ENCODE measurements at places on chromosomes 3 and 15.

- no peak for DNase-seq
Observed at GRCh38 chr3:13263770-13264467, 156.2 kb downstream of the NUP210 start.

DNA sequence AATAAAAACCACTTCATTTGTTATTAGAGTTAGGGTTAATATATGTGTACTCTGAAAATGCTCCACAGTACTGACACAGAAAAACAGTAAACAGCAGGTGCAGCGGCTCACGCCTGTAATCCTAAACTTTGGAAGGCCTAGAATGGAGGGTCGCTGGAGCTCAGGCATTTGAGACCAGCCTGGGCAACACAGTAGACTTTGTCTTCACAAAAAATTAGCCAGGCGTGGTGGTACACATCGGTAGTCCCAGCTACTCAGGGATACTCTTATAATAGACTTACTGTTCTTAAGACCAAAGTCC lies 40.3 kb downstream of the UACA start:
- no peak for DNase-seq

DNA sequence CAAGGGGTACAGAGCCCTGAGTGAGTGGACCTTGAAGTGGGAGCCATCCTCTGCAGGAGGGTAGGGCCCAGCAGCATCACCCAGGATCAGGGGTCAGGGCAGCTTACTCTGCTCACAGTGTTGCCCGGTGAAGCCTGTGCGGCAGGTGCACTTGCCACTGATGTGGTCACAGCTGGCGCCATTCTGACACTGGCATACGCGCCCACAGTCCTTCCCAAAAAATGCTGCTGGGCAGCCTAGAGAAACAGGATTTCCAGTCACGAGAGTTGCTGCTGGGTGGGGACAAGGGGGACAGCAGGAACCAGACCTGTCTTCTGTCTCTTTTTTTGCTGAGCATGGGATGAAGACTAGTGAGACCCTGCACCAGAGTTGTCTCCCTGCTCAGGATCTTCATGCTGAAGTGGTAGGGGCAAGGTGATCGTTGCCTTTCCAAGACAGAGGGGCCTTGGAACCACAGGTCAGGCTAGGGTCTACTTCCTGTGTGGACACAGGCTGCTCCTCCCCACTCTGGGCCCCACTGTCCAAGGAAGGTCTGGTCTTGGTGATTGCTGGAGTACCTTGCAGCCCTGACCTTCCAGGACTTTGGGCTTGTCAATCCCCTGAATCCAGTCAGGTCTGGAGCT lies 46.9 kb downstream of the RAB11A start:
- no peak for DNase-seq

DNA sequence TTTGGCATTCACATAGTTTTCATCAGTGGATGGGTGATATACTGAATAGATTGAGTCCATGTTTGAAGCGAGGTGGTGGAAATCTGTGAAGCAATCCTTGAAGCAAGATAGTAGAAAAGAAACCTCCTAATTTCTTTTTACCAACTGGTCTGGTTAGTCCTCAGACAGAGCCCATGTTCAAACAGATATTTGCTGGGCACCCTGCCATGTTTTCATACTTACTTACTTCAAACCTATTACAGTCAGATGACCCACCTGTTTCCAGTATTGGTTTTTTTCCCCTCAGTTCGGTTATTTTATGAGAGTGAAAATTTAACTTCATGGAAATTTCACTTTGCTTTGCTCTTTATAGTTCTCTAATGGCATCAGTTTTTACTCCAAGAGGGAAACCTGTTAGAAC lies 23.7 kb downstream of the EXOSC7 start:
- no peak for DNase-seq

- no peak for DNase-seq
Observed at GRCh38 chr15:45182996-45183395, 4.8 kb downstream of the SHF start.

DNA sequence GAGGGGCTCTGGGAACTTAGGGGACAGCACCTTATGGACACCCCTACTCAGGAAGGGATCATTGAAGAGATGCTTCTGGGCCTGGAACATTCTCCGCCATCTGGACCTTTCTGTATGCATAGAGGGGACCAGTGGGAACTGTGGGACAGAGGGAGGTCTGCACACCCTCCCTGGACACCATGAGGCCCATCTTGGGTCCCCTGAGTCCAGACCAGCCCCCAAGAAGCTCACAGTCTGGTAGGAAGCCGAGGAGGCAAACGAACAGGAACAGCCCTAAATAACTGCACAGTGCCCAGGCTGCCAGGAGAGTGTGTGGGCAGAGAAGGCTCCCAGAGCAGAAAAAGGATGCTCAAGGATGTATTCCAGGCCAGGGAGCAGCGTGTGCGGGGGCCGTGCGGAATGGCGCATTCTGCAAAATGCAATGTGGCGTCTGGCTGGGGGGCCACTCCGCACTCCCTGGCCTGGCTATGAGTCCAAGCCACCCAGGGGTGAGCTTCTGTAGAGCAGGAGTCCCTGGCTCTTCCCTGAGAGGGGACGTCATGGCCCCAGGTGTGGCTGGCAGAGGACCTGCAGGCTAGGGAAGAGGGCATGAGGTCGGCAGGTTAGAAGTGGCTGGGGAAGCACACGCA lies 24.5 kb upstream of the KLF13 start:
- no peak for DNase-seq

DNA sequence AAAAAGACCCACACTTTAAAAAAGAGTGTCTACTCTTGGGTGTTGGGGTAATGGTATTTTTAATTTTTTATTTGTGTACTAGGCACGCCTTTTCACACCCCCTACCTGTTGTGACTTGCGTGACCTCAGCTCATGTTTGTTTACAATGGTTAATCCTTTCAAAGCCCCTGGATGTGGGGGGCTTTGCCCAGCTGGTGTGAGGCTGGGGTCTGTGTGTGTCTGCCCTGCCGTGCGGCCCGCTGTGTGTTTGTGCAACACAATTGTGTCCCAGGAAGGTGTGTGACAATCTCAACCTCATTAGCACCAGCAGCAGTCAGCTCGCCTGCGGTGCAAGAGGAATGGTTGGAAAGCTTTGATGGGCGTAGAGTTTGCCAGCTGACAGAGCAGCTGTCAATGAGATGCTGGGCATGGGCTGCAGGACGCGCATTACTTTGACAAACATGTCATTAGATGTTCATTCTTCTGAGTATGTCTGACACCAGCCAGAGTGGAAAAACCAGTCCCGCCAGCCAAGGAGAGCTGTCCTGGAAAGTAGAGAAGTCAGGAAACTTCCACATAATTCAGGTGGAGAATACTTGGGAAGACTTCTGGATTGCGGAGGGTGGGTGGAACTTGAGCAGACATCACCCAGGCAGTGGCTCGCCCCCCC lies 9.6 kb downstream of the LRRK1 start:
- DNase-seq: no peak

DNA sequence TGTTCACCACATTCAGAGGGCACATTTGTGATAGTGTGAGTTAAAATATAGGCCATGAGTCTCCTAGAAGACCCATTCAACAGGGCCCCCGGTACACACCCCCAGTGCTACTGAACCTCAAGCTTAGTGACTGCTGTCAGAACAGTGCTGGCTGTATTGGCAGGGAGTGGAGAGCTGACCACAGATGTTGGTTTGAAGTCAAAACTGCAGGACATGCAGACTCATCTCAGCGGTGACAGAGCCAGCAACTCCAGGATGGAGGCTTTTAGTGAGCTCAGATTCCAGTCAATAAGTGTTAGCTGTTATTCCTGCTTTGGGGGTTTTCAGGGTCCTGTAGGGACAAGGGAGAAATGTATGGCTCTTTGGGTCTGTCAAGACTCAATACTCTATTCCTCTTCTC lies 29.1 kb downstream of the PRR20G start:
- DNase-seq: no peak

DNA sequence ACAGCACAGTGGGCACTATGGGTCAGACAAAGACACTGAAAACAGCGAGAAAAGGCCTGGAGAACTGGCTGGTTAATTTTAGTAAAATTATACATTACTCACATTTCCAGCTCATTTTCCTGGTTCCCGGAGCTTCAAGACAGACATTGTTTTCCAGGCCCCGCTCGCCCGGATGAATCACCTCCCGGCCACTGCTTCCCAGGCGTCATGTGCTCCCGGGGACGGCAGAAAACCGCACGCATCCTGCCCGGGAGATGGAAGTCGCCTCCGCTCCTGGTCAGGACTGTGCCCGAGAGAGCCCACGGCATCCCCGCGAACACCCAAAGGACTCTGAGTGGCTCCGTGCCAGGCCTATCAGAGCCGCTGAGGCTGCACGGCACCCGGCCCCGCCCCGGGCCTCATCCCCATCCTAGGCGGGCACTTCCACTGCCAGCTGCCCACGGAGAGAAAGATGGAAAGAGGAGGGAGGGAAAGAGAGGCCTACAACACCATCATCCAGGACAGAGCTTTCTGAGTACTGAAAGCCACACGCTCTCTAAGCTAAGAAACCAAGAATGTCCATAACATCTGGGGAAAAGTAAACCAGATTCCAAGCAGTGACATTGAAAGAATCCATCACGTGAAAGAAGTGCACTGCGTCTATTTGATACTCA lies 75.1 kb downstream of the VGLL4 start:
- no peak for DNase-seq

DNA sequence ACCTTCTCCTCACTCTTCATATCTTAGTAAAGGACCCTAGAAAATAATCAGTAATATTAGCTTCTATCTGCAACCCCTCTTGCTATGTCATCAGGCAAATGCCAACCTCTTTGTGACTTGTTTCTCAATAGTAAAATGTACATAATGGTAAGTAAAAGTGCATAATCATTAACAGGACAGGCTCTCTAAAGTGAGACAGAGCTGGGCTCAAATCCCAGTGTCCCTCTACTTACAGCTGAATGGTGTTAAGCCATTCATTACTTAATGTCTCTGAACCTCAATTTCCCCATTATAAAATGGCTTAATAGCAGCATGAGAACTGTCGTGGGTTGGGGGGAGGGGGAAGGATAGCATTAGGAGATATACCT lies 62.6 kb upstream of the ATP11B start:
- DNase-seq: no peak

- DNase-seq: no peak
Observed at GRCh38 chr3:98894791-98895576, 6.5 kb downstream of the DCBLD2 start.

DNA sequence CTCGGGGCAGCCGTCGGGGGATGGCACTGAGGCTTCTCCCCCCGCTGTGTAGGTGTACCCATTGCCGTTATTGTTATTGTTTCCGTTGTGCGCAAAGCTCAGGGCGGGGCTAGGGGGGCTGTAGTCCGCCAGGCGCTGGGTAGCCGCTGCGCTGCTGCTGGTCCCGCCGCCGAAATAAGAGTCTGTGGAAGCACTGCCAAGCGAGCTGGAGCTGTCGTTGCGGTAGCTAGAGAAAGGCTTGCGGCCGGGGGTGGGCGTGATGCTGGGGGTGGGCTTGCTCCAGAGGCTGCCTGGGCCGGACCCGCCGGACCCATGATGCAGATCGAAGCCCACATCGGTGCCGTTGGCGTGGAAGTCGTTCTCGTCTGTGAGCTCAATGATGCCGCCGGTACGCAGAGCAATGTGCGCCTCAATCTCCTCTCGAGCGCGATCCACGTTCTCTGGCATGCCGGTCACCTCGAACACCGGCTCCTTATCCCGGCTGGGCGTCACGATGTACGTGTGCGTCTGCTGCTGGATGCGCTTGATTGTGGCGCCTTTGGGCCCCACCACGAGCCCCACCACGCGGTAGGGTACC lies 1.9 kb downstream of the MEX3B start:
- DNase-seq: no peak

DNA sequence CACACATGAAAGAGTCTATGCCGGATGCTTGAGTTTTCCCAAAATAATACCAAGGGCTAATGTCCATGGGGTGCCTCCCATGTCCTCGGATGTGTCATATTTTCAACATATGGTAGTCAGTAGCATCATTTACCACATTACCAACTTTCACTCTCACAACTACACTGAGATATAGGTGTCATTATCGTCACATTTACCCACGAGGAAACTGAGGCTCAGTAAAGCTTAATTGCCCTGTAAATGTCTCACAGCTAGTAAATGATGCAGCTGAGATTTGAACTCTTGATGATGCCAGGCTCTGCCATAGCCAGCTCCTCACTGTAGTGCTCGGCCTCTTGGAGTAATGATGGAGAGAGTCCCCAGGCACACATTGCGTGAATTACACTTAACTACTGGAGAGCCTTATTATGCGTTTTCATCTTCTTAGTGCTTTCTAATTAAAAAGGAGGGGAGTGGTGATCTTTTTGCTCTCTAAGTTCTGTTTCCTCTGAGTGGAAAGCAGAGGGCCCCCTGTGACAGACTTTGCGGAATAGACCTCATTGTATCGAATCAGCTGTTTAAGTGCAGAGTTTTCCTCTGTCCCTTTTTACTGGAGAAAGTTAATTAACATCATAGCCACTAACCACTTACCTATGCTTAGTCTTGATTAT lies 142.0 kb upstream of the SLCO3A1 start:
- no peak for DNase-seq

GRCh38 chr3:56677286-56677685 lies 5.8 kb downstream of the TASOR start:
- no peak for DNase-seq

- no peak for DNase-seq
Observed at GRCh38 chr3:115525731-115526130, 97.6 kb upstream of the GAP43 start.

GRCh38 chr3:52623234-52623792 lies 62.4 kb downstream of the PBRM1 start:
- no peak for DNase-seq

DNA sequence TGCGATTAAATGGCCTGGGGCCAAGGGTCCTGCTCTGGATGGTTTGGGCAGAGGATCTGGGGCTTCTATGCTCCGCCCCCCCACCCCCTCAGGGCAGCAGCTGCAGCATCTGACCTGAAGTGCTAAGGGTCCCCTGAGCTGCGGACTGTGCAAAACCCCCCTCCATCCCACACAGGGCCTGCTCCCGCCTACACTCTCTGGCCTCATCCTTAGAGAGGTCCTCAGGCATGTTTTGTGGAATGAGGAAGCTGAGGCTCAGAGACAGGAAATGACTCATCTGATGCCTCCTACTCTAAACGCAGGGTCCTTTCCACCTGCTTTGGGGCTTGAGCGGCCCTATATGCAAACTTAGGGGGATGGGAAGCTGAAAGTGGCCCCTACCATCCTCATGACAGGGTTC lies 59.5 kb upstream of the CTSH start:
- peak; percentile 85 for DNase-seq

- no peak for DNase-seq
Observed at GRCh38 chr15:95266451-95267061, 1035.2 kb downstream of the MCTP2 start.

DNA sequence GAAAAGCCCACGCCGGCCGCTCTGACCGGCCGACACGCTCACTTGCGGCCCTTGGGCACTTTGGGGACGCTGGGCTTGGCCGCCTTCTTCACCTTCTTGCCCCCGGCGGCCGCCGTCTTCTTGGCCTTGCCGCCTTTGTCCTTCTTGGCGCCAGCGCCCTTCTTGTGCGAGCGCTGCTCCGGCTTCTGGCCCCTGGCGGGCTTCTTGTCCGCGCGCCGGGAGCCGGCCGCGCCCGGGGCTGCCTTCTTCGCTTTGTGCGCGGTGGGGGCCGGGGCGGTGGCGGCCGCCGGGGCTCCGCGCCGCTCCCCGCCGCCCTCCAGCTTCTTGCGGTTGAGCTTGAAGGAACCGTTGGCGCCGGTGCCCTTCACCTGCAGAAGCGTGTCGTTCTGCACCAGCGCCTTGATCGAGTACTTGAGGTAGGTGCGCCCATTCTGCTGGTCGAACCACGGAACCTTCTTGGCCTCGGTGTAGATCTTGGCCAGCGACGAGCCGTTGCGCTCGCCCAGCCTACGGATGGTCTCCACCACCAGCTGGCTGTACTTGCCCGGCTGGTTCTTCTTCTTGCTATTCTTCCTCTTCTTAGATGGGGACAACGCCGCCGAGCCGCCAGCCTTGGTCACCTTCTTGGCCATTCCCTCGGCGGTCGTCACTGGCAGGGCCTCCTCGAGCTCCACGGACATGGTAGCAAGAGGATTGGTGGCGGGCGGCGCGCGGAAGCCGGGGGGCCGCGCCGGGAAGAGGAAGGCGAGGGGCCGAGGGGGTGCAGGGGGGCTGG lies 36.7 kb downstream of the HMCES start:
- no peak for DNase-seq
